Cardiac septum (tissue), 1 donor: ENCODE measurements at places on chromosomes 3 and 15. TPM values are rescaled to one million over a fixed set of nuclear protein-coding genes. Genes with fewer than 3 reads are reported as not detected.

Gene FBXL22
- total RNA-seq = 23.1 TPM

Gene STAC
- 0.51 TPM for total RNA-seq

Gene ACAN
- total RNA-seq = 1.9 TPM

Gene MINAR1
- 0.19 TPM for total RNA-seq

Gene SYNPR
- total RNA-seq = 0.46 TPM

Gene MIX23
- total RNA-seq = 24.8 TPM

Gene FES
- 16.2 TPM for total RNA-seq

Gene TMEM202
- not detected for total RNA-seq

DNA sequence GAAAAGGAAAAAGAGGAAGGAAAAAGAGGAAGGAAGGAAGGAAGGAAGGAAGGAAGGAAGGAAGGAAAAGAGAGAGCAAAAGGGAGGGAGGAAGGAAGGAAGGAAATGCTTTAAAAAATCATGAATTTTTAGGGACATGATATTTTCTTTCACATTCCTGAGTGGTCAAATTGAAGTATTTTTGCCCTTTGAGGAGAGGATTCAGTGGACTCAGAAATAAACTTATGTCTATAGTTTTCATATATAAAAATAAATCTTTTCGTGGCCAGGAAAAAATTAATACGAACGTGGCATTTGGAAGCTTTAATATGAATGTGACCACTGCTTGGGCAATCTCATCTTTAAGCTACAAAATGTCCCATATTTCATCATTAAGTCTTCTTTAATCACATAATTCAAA, 183.0 kb upstream of the TMCO5A start:
- no peak for DNase-seq

GRCh38 chr3:53168175-53168923, 7.3 kb downstream of the PRKCD start:
- no peak for DNase-seq

GRCh38 chr3:74469151-74469550, 145.3 kb downstream of the CNTN3 start:
- DNase-seq = no peak

DNA sequence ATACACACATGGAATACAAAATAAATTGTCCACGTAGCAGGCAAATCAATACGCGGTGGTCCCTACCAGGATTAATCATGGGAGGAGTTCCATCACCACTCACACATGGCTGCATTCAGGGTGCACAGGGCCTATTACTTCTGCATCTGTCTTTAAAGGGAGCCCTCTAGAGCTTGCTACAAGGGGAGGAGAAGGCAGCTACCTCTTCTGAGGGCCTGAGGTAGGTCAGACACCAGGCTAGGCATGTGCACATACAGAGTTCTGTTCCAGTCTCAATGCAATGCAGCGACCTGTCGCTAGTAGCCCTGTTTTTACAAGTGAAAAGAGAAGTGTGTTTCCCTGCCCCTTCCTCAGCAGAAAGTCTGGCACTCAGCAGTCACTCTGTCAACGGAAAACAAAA, 102.7 kb downstream of the ROBO2 start:
- no peak for DNase-seq

GRCh38 chr15:101477851-101478362, 11.6 kb downstream of the PCSK6 start:
- DNase-seq = peak; percentile 73

DNA sequence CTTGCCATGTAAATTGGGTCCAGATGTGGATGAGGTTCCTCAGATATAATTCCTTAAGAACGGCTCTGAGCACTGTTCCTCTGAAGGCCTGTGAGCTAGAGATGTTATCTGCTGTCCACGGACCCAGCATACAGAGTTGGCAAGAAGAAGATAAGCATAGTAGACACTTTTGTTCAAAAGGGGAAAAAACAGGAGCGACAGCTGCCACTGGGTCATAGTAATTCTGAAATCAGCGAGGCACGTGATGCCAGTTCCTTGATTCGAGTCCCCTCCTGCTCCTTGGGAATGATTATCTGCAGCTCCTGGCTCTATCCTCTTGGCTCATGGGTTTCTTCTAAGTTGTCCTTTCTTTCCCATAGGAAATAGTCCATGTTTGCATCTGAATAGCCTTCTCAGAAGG, 2.5 kb upstream of the RAB7A start:
- no peak for DNase-seq

DNA sequence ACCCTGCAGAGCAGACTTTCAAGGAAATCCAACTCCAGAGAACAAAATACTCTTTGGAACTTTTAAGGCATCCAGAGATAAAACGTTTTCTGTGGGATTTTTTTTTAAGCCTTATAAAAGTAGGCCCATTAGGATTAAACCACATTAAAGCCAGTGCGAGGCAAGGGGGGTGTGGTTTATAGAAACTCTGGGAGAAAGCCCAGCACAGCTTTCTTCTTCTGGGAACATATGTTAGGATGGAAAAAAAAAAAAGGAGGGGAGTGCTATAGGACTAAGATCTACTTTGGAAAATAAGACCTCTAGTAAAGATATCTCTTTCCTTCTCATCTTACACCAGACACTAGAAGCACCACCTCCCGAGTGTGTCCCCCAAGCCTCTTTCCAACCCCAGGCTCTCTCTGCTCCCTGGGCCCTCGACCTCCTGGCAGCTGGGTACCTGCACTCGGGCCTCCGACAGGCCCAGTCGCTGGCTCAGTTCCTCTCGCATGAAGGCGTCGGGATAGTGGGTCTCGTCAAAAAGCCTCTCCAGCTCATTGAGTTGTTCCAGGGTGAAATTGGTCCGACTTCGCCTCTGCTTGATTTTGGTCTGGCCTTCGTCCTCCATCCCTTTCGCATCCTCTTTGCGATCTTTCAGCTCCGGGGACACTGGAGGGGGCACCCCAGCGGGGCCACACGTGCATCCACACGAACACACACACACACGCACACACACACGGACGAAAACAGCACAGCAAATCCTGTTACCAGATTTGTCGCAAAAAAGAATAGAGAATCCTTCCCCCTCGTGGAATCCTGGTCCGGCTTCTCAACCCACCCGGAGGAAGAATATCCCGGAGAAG, 3.8 kb downstream of the SHOX2 start:
- DNase-seq = no peak

DNA sequence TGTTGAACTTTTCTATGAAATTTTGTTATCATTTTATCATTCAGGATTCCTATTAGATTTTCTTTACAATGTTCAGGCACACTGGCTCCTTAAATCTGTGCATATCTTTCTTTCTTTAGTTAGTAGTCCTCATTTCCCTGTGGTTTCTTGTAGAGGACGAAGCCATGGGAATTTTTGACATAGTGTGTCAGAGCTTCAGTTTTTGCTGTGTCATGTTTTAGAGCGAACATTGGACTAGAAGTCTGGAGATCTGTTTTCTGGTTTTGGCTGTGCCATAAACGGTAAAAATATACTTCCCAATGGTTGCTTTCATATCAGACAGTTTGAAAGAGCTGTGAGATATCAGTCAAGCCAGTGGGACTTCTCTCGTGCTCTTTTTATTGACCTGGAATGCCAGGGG, 105.2 kb downstream of the CHCHD4 start:
- no peak for DNase-seq

- DNase-seq = no peak
Observed at GRCh38 chr3:40754994-40755393, 230.2 kb downstream of the ZNF621 start.

GRCh38 chr3:179091113-179091512, 19.5 kb upstream of the ZMAT3 start:
- DNase-seq = no peak

- no peak for DNase-seq
Observed at GRCh38 chr3:135944831-135945230, 20.7 kb upstream of the PPP2R3A start.

GRCh38 chr3:94336046-94336753, 273.3 kb downstream of the NSUN3 start:
- no peak for DNase-seq

DNA sequence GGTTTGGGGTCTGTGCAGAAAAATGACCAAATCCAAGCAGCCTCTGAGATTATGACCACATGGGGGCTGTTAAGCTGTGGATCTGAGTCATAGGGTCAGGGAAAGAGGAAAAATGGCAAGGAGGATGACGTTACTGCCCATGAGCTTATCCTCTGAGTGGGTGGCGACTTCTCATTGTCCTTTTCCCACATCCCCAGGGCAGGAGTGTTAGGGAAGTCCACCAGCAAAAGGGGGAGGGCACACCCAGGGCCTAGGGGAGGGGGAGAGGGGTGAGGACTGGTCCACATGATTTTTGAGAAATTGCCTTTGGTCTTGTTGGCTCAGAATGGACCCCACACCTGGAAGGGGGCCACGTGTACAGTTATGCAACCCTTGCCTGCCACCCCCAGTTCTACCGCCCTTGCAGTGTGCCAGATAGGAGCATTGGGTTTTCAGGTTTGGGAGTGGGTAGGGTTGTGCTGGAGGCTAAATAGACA, 2.6 kb downstream of the CD276 start:
- DNase-seq = no peak
